ENCODE measurements at places on chromosomes 2 and 18. TPM values are rescaled to one million over a fixed set of nuclear protein-coding genes. Genes with fewer than 3 reads are reported as not detected.

The SLC9A2 gene
- 0.15 TPM for total RNA-seq

DNA sequence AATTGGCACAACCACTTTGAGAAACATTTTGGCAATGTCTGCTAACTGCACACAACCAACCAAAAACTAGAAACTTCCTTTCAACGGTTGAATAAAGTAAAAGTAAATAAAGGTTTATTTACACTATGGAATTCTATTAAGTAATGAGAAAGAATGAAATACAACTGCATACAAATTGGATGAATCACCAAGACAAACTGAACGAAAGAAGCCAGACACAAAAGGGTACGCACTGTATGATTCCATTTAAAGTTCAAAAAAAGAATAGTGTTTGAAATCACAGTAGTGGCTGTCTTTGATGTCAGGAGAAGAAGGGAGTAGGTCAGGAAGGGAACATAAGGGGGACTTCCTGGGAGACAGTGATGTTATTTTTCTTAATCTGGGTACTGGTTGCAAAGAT is 46.5 kb upstream of the SULT1C3 start:
- no peak for DNase-seq

- DNase-seq: peak; percentile 84
Observed at GRCh38 chr2:45651415-45652089, at the start of gene PRKCE. Gene PRKCE (plus strand): TSS chr2:45651675.

GRCh38 chr2:5798084-5798483 is 105.9 kb downstream of the SOX11 start:
- DNase-seq: no peak

DNA sequence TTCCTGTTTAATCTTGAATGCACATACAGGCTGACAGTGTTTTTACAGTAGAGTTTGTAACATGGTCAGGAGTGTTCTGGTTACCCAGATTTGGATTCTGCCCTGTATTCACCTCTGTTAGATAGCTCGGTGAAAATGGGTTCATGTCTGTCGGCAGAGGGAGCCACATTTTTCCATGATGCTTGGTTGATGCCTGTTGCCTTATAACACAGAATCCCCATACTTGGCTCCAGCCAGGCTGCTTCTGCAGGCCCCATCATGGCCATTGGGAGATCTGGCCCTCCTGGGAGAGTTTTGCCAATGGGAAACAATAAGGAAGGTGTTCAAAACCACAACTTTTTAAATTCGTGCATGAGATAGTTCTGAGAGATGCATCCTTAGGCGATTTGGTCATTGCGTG is 78.1 kb downstream of the WDSUB1 start:
- DNase-seq: no peak

The LCT gene
- total RNA-seq: not detected

GRCh38 chr18:25365242-25365641 is 13.3 kb upstream of the ZNF521 start:
- no peak for DNase-seq

DNA sequence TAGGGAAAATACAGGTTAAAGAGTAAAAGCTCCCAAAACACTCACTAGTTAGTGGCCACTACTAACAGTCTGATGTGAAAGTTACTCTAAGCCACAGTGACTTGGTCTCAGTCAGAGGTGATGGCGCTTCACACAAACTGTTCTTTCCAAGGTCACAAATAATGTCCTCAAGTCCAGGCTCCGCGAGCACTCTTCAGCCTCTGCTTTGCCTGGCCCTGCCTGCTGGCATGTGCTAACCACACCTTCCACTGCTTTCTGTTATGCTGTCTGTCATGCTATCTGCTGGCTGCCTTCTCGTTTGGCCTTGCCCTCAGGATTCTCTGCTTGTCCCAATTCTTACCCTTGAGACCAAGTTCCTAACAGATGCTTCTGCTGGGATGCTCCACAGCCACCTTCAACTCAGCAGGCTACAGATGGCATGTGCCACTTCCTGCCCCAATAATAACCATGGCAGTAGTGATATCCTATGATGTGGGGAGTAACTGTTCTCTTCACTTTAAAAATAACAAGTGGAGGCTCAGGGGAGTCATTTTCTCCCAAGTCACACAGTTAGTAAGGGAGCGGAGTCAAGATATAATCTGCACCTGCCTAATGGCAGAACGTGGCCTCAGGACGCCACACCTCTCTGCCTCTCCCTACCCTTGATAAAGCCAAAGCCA is 75.7 kb downstream of the ZAP70 start:
- DNase-seq: no peak

The HOXD13 gene
- not detected for total RNA-seq
